Stimulated activated CD8-positive, alpha-beta memory T cell treated with anti-CD3 and anti-CD28 coated beads, Interleukin-2, amount 100 ng/mL, for 1 hour (primary cell): ENCODE measurements at places on chromosomes 3 and 15.

GRCh38 chr15:74370471-74370870 is 3.0 kb upstream of the CYP11A1 start:
- no peak for DNase-seq

DNA sequence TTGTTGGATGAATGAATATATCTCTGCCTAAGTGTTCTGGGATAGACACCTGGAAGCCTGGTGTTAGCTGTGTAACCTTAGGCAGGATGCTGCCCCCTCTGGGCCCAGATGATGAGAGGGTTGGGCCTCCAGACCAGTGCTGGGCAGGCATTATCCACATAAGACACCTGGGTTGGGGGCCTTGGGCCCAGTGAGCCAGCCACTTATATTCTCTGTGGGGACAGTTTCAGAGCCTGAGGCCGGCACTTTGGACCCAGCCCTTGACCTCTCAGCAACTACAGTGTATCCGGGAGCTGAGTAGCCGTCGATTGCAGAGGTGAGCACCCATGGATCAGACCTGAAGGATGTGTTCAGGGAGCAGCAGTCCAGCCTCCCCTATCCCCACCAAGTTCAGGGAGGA is 2.2 kb downstream of the HEMK1 start:
- DNase-seq = no peak

GRCh38 chr3:23199649-23200048 is 3.5 kb upstream of the UBE2E2 start:
- no peak for DNase-seq

- no peak for DNase-seq
These were observed 22.1 kb upstream of the SYNM start for GRCh38 chr15:99082798-99083197.

GRCh38 chr15:73990250-73991005 is 1.7 kb downstream of the STOML1 start:
- no peak for DNase-seq

DNA sequence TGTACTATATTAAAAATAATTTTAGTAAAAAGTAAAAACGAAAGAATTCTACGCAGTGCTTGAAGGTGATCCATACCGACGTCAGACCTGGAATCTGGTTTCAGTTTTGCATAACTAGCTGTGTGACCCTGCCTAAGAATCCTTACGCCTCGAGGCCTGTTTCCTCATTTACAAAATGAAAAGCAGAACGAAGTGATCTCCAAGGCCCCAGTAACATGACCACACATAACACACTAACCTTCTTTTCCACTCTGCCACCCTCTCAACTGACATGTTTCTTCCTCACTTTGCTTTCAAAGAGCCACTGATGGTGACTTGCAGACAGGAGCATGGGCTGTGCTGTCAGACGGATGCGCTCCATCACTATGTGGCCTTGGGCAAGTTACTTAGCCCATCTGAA is 4.8 kb downstream of the MESD start:
- DNase-seq = no peak

- DNase-seq = no peak
These were observed 228.8 kb downstream of the ISL2 start for GRCh38 chr15:76565366-76565765.

GRCh38 chr15:98872774-98873173 is 134.8 kb downstream of the PGPEP1L start:
- no peak for DNase-seq

GRCh38 chr3:54600441-54601204 is 327.2 kb downstream of the LRTM1 start:
- DNase-seq = no peak
